ENCODE measurements at places on chromosomes 7 and 10.

- DNase-seq, result no peak
Observed at GRCh38 chr7:101923602-101923985, 106.2 kb downstream of the CUX1 start.

GRCh38 chr7:139811066-139811465, 18.0 kb upstream of the TBXAS1 start:
- no peak for DNase-seq

DNA sequence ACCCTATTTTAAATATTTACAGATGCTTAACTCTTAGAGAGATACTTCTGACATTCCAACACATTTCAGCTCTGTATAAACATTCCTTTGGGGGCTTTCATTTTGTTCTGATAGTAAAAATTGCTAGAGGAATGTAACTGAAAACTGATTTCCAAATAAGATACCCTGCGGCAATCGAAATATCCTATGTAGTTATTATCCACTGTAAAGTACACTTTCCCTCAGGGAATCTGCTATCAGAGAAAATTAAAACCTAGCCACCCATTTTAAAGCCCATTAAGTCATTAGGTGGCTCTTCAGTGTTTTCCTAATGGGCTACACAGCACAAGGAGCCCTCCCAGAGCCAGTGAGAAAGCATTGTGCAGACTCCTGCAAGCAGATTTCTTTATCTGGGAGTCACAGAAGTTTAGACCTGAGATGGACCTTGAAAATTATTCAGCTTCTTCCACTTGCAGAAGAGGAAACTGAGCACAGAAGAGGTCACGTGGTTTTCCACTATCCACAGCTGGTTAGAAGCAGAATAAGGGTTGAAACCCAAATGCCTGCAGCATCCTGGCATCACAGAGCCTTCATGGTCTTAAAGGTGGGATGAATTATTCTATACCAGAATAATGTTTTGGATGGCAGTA, 12.6 kb upstream of the CPVL start:
- DNase-seq, result no peak

GRCh38 chr10:7185367-7185690, 225.5 kb downstream of the SFMBT2 start:
- no peak for DNase-seq

DNA sequence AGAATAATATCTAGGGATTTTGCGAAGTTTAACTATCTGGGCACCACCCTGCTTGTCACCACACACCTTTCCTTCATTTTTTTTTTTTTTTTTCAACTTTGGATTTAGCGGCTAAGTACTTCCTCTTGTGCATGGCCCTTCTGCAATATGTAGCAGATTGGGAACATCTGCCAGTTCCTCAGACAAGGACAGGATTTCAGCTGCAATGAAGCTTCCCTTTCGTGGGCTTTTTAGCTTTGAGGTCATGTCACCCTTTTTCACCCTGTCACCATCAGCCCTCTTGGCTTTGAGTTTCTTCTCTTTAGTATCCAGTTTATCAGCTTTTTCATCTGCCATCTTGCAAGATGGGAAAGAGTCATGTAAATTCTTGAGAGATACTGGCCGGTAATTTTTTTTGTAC, 81.6 kb upstream of the ETV1 start:
- no peak for DNase-seq

GRCh38 chr10:17454161-17455014, at the start of gene ST8SIA6:
ST8SIA6 (minus strand) TSS chr10:17454595; CDS start chr10:17454255, 340 bp downstream.
- no peak for DNase-seq

Data from renal cortical epithelial cell (primary cell).